Uterus (tissue), 4 donors: ENCODE measurements at places on chromosomes 6 and 20. TPM values are rescaled to one million over a fixed set of nuclear protein-coding genes. Genes with fewer than 3 reads are reported as not detected.

DNA sequence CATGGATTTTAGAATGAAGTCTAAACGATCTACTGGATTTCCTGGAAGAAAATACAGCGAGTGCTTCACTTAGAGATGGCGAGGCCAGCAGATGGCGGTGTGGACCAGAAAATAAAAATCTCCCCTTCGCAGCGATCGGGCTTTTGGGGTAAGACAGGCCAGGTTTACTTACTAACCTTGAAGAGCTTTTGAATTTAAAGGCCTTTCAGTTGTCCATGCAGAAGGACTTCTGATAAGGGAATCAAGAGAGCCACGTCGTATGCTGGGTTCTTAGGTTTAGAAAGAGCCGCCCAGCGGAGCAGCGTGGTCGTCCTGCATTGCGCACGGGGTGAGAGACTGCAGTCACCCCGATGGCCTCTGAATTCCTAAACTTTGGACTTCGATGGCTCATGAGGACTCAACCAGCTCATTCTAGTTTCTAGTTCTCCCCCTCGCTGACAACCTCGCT, 125.2 kb upstream of the RALGAPA2 start:
- peak; percentile 21 for DNase-seq

DNA sequence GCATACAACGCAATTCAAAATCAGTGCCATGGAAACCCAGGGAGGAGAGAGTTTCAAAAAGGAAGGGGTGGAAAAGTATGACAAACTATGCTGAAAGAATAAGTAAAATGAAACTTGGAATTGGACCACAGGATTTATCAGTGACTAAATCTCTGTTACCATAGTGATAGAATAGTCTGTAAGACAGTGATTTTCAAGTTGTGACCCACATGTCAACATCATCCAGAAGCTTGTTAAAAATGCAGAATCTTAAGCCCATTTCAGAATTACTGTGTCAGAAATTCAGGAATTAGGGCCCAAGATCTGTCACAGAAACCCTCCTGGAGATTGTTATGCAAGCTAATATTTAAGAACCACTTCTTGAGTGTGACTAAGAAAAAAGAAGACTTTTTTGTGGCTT, 417.7 kb upstream of the JAG1 start:
- DNase-seq = no peak

GRCh38 chr6:42817907-42818306, 36.1 kb downstream of the BICRAL start:
- DNase-seq = no peak

DNA sequence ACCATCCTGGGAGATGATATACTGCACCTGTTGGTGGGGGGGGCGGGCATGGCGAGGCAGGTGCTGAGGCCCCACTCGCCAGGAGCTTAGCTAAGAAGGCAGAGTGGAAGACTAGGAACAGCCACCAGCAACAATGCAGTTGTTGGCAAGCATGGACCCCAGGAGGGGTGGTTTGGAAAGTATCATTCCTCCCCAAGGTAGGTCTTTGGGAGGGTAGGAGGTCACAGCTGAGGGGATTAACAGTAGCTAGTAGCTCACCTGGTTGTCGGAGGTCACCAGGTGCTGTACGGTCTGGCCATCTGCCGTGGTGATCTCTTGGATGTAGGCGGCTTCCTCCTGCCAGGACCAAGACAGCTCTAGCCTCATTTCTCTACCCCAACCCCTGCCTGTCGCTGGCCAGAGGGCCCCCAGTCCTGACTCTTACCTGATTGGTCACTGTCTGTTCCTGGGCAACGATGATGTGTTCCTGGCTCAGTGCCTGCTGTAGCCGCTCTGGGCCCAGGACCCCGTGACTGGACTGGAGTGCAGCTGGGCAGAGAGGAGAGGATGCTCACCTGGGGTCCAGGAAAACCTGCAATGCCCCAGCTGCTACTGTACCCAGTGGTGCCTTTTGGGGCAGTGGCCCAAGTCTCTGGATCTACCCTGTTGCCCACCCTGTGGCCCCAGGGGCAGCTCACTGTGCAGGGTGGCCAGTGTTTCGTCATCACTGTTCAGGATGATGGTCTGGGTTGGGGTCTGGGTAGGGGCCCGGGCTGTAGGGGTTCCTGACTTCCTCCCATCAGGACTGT, 15.3 kb downstream of the PCIF1 start:
- no peak for DNase-seq

DNA sequence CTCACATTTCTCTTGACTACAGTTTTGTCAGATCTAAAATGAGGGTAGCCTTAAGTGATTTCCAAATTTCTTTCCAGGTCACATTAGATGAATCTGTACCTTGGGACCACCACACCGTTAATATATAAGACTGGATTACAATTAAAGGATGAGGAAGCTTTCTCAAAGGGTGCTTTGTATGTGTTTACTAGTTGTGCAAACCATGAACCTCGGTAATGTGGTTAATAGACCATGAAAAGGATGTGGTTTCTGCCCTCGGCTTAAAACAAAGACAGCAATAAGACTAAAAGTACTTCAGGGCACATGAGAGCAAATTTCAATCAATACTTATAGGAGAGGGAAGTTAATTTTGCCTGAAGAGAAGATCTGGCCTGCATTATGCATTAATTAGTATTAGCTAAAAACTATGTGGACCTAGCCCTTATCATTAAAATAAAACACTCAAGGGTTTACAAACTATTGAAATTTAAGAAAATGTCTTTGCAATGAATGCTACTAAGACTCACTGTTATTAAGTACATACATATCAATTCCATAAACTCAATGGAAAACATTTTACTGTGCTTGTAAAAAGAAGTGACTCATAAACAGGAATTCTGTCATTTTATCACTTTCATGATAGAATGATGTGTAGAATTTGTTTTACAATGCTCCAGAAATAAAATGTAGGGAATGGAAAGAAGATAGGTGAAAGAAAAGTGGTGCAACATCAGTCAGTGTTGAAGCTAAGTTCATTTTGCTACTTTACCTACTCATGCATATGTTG, 936 bp upstream of the TMX4 start:
- DNase-seq = no peak

- no peak for DNase-seq
Observed at GRCh38 chr6:113011801-113012200, 664.7 kb downstream of the RFPL4B start.

DNA sequence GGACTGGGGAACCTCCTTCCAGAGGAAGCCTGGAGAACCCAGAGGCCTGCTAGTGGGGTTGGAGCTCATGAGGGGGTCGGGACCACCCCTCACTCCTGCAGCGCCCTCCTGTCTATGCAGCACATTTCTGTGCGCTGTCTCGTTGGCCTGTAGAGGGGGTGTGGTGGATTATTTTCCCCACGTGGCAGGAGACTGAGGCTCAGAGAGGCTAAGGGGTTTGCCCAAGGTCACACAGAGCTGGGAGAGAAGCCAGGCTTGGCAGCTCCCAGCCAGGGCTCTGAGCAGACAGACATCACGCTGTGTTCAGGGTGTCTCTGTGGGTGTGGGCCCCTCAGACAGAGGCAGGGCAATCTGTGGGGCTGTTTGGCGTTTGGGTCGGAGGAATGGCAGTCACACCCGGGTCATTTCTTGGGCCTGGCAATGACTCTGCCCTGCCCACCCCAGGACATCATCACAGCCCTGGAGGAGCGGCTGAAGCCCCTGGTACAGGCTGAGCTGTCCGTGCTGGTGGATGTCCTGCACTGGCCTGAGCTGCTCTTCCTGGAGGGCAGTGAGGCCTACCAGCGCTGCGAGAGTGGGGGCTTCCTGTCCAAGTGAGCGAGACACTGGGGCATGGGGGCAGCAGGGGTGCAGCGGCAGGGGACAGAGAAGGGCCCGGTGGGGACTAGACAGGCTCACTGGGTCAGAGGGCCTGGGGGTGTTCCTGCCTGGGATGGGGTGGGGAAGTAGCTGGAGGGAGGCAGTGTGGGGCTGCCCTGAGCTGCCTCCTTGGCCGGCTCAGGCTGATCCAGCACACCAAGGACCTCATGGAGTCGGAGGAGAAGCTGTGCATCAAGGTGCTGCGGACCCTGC, 27.7 kb downstream of the UQCC2 start:
- DNase-seq = no peak

DNA sequence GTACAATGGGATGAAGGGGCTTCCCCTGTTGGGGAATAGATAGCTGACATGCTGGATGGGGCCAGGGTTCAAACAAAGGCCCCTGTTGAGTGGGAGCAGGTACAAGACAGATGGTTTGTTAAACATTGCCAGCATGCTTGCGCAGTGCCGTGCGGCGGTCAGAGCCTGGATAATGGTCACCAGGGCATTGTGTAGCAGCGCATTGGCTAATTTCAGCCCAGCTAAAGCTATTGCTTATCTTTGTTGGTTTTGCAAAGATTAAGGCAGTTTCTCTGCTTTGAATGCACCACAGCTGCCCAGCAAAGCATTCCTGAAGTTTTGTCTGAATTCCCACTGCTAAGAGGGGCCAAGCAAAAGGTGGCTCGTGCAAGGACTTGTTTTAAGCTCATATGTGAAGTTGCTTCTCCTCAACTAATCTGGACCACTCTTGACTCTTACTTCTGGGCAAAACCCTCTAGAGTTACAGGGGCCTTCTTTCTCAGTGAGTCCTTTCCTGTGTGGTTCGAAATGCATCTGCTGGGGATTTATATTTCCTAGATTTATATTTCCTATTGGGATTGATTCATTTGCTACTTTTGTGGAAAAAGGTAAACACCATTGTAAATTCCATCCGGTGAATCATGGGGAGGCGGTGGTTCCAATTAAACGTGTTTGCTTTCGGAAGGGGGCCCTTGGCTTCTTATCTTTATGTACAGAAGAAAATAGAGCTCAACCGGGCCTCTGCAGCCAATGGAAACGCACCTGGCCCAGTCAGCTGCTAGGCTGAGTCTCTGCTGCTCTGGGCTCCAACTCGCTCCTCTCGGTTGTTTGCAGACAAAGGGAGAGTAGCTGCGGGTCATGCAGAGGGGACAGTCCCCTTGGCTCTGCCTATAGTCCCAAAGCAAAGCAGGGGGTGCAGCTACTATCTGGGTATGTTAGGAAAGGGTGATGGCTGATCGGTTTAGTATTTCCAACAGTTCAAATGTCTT, 72.1 kb downstream of the FOXA2 start:
- DNase-seq = no peak

GRCh38 chr6:122365775-122366403, 33.6 kb upstream of the HSF2 start:
- DNase-seq = no peak

Gene C6orf52
- not detected for total RNA-seq

Gene NR2E1
- total RNA-seq = not detected

Gene TULP1
- 2.1 TPM for total RNA-seq

Gene RHAG
- total RNA-seq = not detected

Gene SLC22A2
- total RNA-seq = not detected

Gene HLA-DRB1
- 136 TPM for total RNA-seq

Gene PPARD
- total RNA-seq = 26.6 TPM

Gene FILIP1
- total RNA-seq = 15.0 TPM

Gene IRF4
- total RNA-seq = 0.55 TPM
